Islet precursor cell (in vitro differentiated cells): ENCODE measurements at places on chromosomes 6 and 20.

GRCh38 chr6:65088575-65088974 lies 618.5 kb downstream of the EYS start:
- DNase-seq: no peak

GRCh38 chr20:30419466-30419865 lies 838.0 kb upstream of the DEFB115 start:
- no peak for DNase-seq

DNA sequence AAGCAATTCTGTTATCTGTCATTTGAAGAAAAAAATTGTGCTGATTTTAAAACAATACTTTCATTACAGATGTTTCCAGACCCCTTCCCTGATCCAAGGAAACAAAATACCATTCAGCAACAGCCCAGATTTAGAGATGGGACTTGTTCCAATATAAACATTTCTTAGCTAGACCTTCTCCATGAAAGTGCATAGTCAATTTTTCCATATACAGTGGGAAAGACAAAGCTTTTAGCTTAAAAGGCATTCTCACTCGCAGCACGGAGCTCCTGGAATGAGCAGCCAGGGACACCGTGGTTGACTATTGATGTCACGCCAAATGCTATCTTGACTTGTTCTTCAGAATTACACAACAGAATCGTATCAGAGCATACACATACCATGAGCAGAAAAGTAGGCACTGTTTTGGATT lies 21.5 kb downstream of the LAMA4 start:
- no peak for DNase-seq

GRCh38 chr6:36642913-36643817 lies 35.3 kb upstream of the CDKN1A start:
- DNase-seq: peak; percentile 49

- no peak for DNase-seq
These were observed 284.3 kb upstream of the SULF2 start for GRCh38 chr20:48069596-48069995.

DNA sequence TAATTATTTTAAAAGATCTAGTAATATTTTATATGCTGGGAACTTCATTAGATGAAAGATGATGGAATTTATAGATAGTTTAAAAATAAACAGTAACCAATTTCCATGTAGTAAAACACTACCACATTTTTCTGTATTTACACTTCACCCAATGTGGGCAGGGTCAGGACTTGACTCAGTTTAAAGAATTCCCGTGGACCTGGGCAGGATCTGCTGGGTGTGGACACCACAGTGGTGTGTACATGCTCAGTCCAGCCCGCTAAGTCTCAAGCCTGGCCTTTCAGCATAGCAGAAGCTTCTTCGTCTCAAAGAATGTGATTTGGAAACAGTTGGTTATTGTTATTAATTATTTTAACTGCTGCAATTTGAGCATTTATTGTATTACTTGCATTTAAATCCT lies 364.2 kb downstream of the SYNE1 start:
- no peak for DNase-seq

DNA sequence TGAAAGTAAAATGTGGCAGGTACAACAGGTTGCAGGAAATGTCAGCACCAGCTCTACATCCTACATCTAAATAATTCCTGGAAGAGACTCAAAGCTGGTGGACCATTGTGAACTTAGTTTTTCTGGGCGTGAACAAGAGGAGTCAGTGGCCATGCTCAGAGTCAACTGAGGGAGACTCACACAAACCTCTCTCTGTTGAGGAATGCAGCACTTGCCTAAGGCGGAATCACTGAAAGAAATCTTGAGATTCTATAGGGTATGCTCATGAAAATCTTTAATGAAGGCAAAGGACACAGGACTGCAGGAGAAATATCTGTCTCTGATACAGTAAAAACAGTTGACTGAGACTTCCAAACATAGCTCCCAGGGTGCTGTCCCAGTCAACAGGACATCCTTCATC lies 22.5 kb downstream of the SLC17A4 start:
- peak; percentile 63 for DNase-seq

GRCh38 chr6:148999501-148999900 lies 252.7 kb downstream of the UST start:
- DNase-seq: no peak

- no peak for DNase-seq
These were observed 11.0 kb upstream of the RAD21L1 start for GRCh38 chr20:1214838-1215261.

GRCh38 chr6:55449225-55449624 lies 122.0 kb downstream of the GFRAL start:
- DNase-seq: peak; percentile 49

DNA sequence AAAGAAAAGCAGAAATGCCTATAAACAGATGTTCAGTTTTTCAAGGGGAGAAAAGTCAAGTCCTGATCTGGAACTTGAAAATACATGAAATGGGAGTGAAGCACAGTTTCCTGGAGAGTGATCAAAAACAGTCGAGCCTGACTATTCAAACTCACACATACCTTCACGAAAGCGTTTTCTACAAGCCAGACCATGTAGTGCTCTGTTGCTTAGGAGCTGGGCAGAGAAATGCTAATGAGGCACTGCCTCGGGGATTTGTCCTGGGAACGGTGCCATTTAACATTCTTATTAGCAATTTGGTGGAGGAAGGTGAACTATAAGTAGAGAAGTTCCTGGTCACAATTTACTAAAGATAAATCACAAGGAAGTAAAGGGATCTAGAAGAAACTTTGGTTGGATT lies 5.9 kb downstream of the NHSL1 start:
- DNase-seq: peak; percentile 90

GRCh38 chr6:47734831-47735481 lies 36.6 kb downstream of the ADGRF4 start:
- no peak for DNase-seq

DNA sequence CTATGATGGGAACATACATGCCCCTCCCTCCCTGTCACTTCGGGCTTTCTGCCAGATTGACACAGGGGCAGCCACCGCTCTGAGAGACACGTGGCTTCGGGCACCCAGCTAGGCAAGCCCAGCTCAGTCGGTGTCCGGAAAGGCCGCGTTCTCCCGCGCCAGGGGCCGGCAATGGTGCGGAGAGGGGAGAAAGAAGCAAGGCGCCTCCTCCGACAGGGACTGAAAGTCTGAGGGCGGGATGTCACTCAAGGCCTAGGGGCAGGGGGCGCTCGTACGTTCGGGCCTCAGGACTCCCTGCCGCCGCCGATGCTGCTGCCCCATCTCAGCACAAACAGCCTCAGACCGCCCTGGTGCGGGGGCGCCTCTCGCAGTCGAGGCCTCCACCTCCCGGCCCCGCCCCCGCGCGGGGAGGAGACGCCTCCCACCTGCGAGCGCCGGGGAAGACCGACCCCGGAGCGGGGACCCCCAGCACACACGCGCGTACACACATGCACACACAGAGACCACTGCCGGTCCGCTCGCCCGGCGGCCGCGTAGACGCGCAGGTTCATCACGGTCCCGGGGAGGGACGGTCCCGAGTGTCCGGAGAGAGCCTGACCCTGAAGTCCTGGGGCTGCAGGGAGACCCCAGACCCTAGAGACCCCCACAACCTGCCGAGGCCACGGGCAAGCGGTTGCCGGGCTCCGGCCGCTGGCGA lies 1.9 kb downstream of the GRM4 start:
- peak; percentile 91 for DNase-seq
